ENCODE measurements at places on chromosomes 11 and 22.

DNA sequence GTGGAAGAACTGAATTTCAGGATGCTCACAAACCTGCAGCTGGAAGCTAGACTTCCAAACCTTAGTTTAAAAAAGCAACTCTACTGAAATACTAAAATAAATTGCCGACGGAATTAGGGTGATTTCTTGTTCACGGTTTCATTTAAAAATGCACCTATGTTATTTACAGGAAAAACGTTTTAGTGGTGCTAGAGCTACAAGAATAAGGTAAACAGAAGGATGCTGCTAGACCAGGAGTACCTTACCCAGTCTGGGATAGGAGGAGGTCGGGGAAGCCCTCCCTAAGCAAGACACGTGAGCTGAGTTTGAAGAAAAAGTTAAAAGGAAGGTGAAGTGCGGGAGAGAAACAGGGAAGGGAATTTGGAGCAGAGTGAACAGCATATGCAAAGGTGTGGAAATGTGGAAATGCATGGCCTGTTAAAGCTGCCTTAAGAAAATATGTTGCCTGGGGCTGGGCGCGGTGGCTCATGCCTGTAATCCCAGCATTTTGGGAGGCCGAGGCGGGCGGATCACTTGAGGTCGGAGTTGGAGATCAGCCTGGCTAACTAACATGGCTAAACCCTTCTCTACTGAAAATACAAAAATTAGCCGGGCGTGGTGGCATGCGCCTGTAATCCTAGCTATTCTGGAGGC is 1.4 kb upstream of the FTH1 start:
- no peak for DNase-seq

- DNase-seq: no peak
These were observed at the start of gene HTR3A for GRCh38 chr11:113974741-113975470. TSS of gene HTR3A (plus strand) at chr11:113975108. CDS start at chr11:113975326, 218 bp downstream.

DNA sequence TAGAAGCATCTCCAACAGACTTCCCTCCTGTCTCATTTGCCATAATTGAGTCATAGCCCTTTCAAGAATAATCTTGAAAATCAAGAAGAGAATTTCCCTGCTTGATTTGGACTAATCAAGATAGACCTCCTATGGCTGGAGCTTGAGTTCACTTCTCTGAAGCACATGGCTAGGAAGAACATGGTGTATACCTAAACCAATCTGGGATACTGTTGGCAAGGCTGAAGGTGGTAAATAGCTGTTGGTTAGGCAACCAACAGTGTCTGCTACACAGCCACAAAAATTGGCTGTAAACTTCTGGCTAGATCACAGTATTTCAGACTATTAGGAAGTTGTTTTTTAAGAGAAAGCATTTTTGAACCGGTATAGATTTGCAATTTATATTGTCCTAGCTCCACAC is 4.9 kb downstream of the CRYAB start:
- no peak for DNase-seq

GRCh38 chr11:86678823-86679222 is 6.4 kb upstream of the ME3 start:
- DNase-seq: no peak

- no peak for DNase-seq
These were observed 6.8 kb upstream of the PIM3 start for GRCh38 chr22:49953680-49954344.

DNA sequence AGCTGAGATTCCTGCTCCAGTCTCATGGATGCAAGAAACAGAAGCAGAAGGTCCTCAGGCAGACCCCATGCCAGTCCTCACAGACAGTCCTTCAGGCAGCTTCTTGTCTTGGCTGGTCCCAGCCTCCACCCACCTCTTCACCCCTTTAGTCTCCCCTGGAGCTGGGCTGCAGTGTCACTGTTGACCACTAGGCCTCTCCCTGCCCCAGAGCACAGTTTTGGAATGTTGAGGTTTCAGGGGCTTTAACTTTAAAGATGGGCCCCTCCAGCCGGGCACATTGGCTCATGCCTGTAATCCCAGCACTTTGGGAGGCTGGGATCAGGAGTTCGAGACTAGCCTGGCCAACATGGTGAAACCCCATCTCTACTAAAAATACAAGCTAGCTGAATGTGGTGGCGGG is 39.5 kb upstream of the GCAT start:
- no peak for DNase-seq

DNA sequence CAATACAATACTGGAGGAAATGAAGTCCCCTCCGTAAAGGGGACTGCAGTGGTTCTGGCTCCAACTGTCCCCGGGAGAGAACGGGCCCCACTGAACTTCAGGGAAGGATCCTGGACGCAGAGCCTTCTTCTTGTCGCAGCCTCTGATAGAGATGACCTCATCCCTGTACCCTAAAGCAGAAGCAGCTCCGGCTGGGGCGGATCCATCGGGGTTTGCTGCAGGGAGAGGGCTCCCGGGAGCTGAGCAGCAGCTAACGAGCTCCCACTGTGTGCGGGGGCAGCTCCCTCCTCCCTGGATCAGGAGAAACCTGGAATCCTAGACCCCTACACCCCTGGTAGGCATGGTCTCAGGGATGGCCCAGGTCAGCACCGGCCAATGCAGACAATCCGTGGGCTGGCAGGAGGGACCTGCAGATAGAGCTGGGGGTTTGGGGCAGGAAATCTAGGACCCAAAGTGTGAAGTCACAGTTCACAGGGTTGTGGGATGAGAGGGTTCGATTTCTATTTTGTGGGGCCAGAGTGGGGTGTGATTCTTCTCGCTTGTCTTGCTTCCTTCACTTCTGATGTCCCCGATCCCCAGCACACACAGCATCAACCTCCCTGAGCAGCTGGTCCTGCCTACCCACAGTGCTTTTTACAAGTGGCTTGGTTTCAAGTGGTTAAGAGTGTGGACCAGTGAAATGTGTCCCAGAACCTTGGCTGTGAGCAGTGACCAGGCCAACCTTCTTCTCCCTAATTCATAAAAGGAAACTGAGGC is 12.9 kb downstream of the KIAA0930 start:
- no peak for DNase-seq

- DNase-seq: no peak
These were observed 123.1 kb downstream of the CD44 start for GRCh38 chr11:35262056-35262455.

DNA sequence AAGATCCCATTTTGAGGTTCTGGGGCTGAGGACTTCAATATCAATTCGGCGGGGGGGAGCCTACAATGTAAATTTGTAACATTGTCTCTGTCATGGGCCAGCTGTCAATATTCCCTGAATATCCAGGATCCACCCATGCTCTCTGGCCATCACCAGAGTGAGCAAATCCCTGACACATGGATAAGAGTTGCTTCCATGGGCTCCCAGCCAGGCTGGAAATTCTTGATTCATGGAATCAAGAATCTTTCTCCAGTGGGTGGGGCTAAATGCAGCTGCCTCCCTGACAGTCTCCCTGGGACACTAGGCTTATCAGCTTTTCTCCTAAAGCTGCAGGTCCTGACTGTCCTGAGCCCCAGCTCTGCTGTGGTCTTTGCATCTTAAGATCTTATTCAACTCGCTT is 86.9 kb upstream of the IGLL5 start:
- no peak for DNase-seq

Measured in stimulated activated CD4-positive, alpha-beta T cell treated with anti-CD3 and anti-CD28 coated beads, Interleukin-1b, Interleukin-23, amount 100 ng/mL, for 48 hours (primary cell).